ENCODE measurements at places on chromosomes 5 and 9. TPM values are rescaled to one million over a fixed set of nuclear protein-coding genes. Genes with fewer than 3 reads are reported as not detected.

The DNM1 gene
- total RNA-seq: 1.9 TPM

The MLANA gene
- total RNA-seq: not detected

The SCGB3A2 gene
- not detected for total RNA-seq

The FTMT gene
- not detected for total RNA-seq
